ENCODE measurements at places on chromosomes 5 and 9.

GRCh38 chr5:122163121-122164069, 34.0 kb downstream of the ZNF474 start:
- DNase-seq: no peak

- DNase-seq: no peak
Observed at GRCh38 chr5:80043187-80043586, 8.0 kb downstream of the THBS4 start.

- no peak for DNase-seq
Observed at GRCh38 chr5:1885868-1886845, 3.4 kb upstream of the IRX4 start.

- no peak for DNase-seq
Observed at GRCh38 chr5:56290378-56291078, 57.4 kb upstream of the ANKRD55 start.

- no peak for DNase-seq
Observed at GRCh38 chr9:1768561-1768960, 246.6 kb upstream of the SMARCA2 start.

- DNase-seq: no peak
Observed at GRCh38 chr5:88058625-88059024, 210.0 kb downstream of the TMEM161B start.

GRCh38 chr5:45604092-45604491, 92.1 kb downstream of the HCN1 start:
- DNase-seq: no peak

Measured in cortex of kidney (tissue), 1 donor.